CD4-positive, alpha-beta T cell (primary cell): ENCODE measurements at places on chromosomes 6 and 20.
A peak's percentile ranks its signal among the peaks of the same experiment; 100 is the strongest.

DNA sequence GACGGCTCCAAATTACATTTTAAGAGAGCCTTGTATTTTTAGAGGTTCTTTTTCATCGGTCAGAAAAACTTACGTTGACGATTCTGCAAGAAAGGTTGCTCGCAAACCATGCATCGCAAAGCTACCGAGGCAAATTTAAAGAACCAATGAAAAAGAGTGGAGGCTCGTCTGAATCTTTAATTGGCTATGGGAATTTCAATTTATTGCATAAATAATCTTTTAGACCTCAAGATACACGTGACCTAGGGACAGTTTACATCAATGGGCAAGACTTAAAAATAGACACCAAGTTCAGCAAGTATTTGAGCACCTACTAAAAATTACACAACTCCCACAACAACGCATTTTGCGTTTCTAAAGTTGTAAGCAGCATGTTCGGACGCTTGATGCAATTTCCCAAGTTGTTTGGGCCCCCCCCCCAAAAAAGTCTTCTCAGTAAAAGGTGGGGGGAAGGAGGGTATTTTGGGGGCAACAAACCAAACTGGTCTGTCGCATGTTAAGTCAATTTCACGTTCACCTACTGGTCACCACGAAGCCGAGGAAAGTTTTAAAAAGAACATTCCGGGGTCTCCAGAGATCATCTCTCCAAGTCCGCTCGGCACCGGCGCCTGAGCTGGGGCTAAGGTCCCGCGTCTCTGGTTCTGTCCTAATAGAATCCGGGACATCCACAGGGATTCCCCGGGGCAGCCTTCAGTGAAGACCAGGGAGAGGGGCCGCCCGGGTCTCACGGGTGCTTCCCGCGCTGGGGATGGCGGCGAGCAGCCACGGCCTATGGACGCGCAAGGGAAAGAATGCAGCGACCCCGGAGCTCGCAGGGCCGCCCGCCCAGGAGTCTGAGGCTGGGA, 851 bp downstream of the SNX5 start:
- H3K27ac ChIP-seq = peak overlapping the region; percentile 92
- no peaks in the 10 kb centered on the region for H3K27me3 ChIP-seq
- DNase-seq = peak; percentile 58
- no peaks in the 10 kb centered on the region for H3K36me3 ChIP-seq
- H3K4me1 ChIP-seq = peaks cover 47% of the 10 kb centered on the region

DNA sequence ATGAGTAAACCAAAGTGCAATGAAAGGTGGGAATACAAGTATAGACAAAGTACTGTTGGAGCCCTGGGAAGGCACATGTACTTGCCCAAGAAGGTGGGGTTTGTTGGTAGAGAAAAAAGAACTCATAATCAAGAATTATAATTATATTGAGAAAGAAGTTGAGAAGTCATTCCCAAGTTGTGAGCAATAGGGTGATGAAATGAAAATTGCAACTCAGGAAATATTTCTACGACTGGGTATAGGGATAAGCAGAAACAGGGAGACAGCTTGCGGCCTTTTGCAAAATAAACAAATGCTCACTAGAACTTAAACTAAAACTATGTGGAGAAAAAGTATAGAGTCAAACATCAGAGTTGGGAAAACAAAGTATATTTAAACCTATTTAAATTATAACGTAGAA, 250.7 kb upstream of the FAM83B start:
- no peaks in the 10 kb centered on the region for H3K4me1 ChIP-seq
- no peak overlapping the region for H3K4me3 ChIP-seq
- H3K36me3 ChIP-seq = no peaks in the 10 kb centered on the region
- no peak for DNase-seq
- no peak overlapping the region for H3K27ac ChIP-seq
- H3K27me3 ChIP-seq = no peaks in the 10 kb centered on the region

DNA sequence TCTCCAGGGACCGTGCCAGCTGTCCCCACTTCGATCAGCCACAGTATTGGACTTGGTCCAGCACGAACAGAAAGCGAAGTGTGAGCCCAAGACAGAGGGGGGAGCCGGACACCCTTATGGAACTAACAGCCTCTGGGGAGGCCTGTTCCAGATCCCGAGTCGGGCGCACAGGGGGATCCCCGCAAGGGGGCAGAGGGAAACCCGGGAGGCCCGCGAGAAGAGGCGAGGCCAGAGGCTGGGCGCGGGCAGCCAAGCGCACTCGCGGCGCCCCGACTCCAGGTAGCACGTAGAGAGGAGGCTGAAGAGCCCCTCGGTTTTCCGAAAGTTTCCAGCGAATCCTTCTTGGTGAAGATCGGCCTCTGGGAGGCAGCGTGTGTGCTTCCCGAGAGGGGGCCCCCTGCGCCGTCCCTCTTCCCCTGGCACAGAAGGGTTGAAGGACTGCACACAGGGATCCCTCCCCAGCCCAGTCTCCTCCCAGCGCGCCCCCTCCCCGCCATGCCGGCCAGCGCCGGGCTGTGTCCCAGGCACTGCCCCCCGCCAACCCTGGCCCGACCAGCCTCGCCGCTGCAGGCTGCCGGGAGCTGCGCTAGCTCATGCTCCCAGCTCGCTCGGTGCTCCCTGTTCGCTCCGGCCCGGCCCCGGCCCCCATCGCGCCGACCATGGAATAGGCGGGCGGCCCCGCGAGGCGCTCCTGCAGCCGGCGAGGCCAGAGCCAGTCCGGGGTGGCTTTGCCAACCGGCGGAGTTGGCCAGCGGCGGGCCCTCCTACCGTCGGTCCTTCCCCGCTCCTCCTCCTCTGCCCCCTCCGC, 577 bp upstream of the SLC24A3 start:
- peaks cover 2% of the 10 kb centered on the region for H3K4me1 ChIP-seq
- no peaks in the 10 kb centered on the region for H3K36me3 ChIP-seq
- no peak overlapping the region for H3K4me3 ChIP-seq
- no peak overlapping the region for H3K27ac ChIP-seq

DNA sequence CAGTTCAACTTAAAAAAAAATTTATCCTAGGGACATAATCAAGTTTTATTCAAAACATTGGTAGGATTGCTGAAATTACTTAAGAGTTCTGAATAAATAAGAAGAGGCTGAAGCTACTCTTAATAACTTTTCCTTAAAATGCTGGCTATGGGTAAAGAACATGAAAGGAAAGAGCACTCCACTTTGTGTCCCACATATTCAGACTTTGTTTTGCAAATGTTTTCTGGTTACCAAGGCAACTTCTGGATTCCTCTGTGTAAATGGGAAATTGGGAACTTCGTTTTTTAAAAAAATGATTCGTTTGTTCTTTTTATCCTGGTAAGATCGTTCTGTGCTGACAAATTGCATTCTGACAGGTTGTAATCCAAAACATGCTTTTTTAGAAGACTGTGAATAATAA, 115.0 kb downstream of the KIF6 start:
- no peak overlapping the region for H3K4me3 ChIP-seq
- H3K27me3 ChIP-seq = no peaks in the 10 kb centered on the region
- H3K27ac ChIP-seq = no peak overlapping the region
- DNase-seq = no peak
- no peaks in the 10 kb centered on the region for H3K4me1 ChIP-seq
- no peaks in the 10 kb centered on the region for H3K36me3 ChIP-seq

DNA sequence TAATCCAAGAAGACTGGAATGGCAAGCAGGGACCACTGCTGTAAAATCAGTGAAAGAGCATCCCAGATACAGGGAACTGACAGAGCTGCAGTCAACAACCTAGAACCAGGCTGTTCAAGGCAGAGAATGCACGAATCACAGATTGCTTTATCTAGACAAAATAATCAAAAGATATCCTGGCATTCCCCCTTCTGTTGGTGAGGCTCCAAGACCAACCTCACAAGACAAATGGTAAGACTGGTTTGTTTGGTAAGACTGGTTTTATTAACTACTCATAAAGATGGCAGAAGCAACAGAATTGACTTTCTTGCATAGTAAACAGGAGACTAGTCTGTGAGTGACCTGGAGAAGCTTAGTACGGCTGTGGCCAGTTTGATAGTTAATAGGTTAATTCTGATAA, 88.8 kb upstream of the AHI1 start:
- no peak overlapping the region for H3K4me3 ChIP-seq
- DNase-seq = no peak
- H3K4me1 ChIP-seq = peaks cover 2% of the 10 kb centered on the region
- no peak overlapping the region for H3K27ac ChIP-seq
- no peaks in the 10 kb centered on the region for H3K27me3 ChIP-seq

- no peak overlapping the region for H3K27ac ChIP-seq
- H3K27me3 ChIP-seq = no peaks in the 10 kb centered on the region
- peaks cover 9% of the 10 kb centered on the region for H3K36me3 ChIP-seq
- peaks cover 7% of the 10 kb centered on the region for H3K4me1 ChIP-seq
- no peak for DNase-seq
Observed at GRCh38 chr20:1309439-1309847, 19.5 kb downstream of the SDCBP2 start.

DNA sequence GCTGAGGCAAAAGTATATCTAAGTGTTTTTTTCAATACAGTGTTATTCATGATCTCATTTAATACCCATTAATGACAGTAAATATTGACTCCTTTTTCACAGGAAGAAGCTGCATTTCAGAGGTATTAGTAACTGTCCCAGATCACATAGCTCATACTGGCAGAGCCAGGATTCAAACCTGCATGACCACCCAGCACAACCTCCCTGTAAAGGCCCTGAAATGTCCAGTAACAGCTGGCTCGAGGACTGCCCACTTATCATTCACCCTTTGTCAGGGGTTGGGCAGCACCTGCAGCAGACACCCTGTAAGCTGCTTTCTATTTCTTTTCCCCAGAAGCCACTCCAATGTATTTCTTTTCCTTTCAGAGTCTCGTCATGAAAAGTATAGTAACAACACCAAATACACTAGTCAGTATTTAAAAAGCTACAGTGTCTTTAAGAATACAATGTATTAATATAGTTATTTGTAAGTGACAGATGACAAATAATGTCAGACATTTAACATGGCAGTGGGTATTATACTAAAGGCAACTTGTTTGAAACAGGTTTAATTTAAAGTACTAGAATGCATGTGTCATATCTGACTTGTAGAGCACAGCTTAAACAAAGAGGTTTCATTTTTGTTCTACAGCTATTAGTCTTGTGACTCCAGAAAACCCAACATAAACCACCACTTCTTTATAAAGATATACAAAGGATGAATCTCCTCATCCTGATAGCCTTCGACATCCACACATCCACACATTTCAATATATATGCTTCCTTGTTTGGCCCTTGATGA, 841.6 kb upstream of the GJE1 start:
- H3K4me3 ChIP-seq = no peak overlapping the region
- no peaks in the 10 kb centered on the region for H3K36me3 ChIP-seq
- no peaks in the 10 kb centered on the region for H3K27me3 ChIP-seq
- no peak for DNase-seq

DNA sequence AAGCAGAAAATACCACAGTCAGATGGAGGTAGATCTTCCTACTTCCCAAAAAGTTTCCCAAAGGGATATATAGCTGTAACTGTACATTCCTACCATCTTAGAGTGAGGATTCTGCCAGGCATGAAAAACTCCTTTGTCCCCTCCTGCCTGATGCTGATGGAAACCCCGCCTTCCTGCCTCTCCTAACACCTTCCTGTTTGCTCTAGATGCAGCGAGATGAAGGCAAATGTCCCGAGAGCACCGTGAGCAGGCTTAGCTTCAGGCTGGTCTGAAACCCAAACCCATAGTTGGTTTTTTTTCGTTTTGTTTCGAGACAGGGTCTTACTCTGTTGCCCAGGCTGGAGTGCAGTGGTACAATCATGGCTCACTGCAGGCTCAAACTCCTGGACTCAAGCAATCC, 55.6 kb downstream of the MYB start:
- H3K4me3 ChIP-seq = no peak overlapping the region
- H3K4me1 ChIP-seq = peaks cover 6% of the 10 kb centered on the region
- H3K27ac ChIP-seq = no peak overlapping the region

DNA sequence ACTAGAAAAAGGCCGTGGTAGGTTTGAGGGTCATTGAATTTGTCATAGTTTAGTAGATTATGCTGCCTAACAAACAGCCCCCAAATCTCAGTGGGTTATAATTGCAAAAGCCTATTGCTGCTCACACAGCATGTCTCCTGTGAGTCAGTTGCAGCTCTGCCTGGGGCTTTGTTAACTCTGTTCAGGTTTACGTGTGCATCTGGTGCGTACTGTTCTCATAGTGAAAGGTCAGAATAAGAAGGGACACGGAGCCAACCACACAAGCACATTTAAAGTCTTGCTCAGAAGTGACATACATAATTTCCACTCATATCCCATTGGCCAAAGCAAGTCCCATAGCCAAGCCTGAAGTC, 48.1 kb upstream of the BMP2 start:
- no peak overlapping the region for H3K27ac ChIP-seq
- H3K4me3 ChIP-seq = no peak overlapping the region
- no peaks in the 10 kb centered on the region for H3K36me3 ChIP-seq
- H3K27me3 ChIP-seq = no peaks in the 10 kb centered on the region

- no peaks in the 10 kb centered on the region for H3K36me3 ChIP-seq
- H3K4me1 ChIP-seq = no peaks in the 10 kb centered on the region
- H3K27me3 ChIP-seq = no peaks in the 10 kb centered on the region
- H3K4me3 ChIP-seq = no peak overlapping the region
Observed at GRCh38 chr6:121008553-121008952, 325.7 kb downstream of the TBC1D32 start.
